ENCODE measurements at places on chromosomes 7 and 10.

- no peak overlapping the region for H3K4me3 ChIP-seq
- H3K4me1 ChIP-seq: peaks cover 6% of the 10 kb centered on the region
- no peak for DNase-seq
- H3K27ac ChIP-seq: no peak overlapping the region
These were observed 33.0 kb downstream of the WIPF3 start for GRCh38 chr7:29839302-29839701.

DNA sequence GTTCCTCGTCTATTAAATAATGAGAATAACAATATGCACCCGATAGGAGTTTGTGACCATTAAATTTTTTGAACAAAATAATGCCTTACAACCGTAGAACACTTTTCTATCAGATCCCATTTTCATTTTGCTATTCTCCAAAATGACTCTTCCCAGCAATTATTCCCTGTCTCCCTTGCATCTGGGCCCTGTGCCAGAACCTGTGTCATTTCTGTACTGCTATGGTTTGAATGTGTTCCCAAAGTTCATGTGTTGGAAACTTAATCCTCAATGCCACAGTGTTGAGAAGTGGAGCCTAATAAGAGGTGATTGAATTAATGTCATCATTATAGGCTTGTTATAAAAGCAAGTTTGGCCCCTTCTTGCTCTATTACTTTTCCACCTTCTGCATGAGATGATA lies 33.2 kb upstream of the SMNDC1 start:
- H3K36me3 ChIP-seq: no peaks in the 10 kb centered on the region
- H3K4me1 ChIP-seq: peaks cover 28% of the 10 kb centered on the region
- DNase-seq: no peak
- H3K27me3 ChIP-seq: peaks cover 13% of the 10 kb centered on the region
- no peak overlapping the region for H3K4me3 ChIP-seq

DNA sequence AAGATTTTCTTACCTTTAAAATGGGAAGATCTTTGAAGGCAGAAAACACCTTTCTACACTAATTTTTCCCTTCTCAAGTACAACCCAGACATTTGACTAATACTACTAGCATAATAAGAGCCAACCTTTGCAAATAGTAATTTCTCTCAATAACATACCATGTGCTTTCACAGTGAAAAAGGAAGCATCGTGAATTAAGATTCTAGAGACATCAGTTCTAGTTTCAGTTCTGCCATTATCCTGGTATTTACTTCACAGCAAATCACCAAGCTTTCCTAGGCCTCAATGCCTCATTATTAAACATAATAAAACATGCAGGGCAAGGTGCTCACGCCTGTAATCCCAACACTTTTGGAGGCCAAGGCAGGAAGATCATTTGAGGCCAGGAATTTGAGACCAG lies 24.9 kb downstream of the GSAP start:
- H3K36me3 ChIP-seq: no peaks in the 10 kb centered on the region
- no peak overlapping the region for H3K4me3 ChIP-seq
- no peak overlapping the region for H3K27ac ChIP-seq
- peaks cover 8% of the 10 kb centered on the region for H3K27me3 ChIP-seq
- no peak for DNase-seq
- H3K4me1 ChIP-seq: peaks cover 26% of the 10 kb centered on the region

DNA sequence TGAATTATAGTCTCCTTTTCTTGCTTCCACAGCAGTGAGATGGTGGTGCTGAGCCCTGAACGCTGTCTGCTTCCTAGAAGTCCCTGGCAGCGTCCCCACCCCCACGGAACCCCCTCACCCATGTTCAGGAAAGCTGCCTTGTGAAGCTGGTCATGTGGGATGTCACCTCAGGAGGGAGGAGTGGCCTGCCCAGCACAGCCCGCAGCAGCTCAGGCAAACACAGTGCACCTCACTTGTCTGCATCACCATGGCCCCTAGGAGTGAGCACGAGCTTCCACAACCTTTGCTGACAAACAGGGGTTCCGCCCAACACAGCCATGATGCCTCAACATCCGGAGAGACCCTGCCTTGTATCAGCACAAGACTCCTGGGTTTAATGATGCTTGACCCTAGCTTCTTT lies 508.9 kb downstream of the RPS24 start:
- peaks cover 63% of the 10 kb centered on the region for H3K4me1 ChIP-seq
- H3K27me3 ChIP-seq: peaks cover 28% of the 10 kb centered on the region
- H3K36me3 ChIP-seq: no peaks in the 10 kb centered on the region
- DNase-seq: no peak

- no peaks in the 10 kb centered on the region for H3K4me1 ChIP-seq
- no peak overlapping the region for H3K27ac ChIP-seq
- no peaks in the 10 kb centered on the region for H3K27me3 ChIP-seq
- peaks cover 92% of the 10 kb centered on the region for H3K36me3 ChIP-seq
- DNase-seq: no peak
- H3K4me3 ChIP-seq: no peak overlapping the region
These were observed 37.8 kb downstream of the HERPUD2 start for GRCh38 chr7:35657125-35657524.

DNA sequence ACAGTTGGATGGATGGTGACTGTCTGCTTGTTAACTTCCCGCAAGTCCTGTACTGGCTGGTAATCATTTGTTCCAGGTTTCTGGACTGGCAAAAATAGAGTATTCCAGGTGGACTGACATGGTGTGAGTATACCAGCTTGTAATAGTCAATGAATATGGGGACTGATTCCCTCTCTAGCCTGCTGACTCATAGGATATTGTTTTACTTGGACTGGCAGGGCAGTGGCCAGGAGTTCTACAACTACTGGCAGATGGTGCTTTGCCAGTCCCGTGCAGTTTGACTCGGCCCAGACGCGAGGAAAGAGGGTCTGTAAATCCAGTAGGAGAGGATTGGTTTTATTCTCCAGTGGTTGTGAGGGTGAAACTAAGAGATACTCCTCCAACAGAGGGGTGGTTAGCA lies 78.0 kb downstream of the PRR15 start:
- no peaks in the 10 kb centered on the region for H3K36me3 ChIP-seq

DNA sequence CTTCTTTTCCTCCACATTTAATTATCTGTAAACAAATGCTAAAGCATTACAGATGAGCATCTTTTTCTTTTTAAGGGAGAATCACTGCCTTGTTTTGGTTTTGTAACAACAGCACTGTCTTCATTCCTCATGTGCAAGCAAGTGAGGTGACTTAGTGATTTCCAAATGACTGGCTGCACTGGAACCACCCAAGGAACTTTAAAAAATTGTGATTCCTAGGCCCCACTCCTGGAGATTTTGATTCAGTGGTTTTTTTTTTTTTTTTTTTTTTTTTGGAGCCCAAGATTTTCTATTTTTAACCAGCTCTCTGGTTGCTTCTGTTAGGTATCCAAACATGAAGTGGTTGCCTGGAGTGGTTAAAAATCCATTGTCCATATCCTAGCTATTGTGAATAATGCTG lies 176.2 kb downstream of the LRMDA start:
- H3K4me1 ChIP-seq: peaks cover 78% of the 10 kb centered on the region
- H3K27me3 ChIP-seq: no peaks in the 10 kb centered on the region
- no peak for DNase-seq
- no peaks in the 10 kb centered on the region for H3K36me3 ChIP-seq
- no peak overlapping the region for H3K27ac ChIP-seq
- H3K4me3 ChIP-seq: no peak overlapping the region

DNA sequence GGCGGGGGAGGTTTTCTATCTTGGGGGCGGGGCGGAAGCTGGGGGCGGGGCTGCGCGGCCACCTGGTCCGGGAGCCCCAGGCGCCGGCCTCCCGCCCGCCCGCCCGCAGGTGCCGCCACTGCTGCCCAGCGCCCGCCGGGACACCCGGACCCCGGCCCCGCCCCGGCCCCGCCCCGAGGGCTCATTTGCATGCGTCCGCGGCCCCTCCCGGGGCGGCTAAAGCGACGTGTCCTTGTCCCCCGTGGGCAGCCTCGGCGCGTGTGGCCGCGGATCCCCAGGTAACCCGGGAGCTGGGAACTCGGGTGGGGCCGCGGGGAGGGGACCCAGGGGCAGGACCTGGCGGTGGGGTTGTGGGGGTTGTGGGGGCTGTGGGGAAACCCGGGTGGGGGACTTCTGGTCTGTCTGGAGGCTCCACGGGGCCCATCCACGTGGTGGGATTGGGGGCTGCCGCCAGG lies at the start of gene BHLHA15:
Gene BHLHA15 (plus strand): TSS at position 219 of the 455 bp plus-strand sequence. CDS start 871 bp downstream, outside the sequence.
- DNase-seq: peak; percentile 71
- no peak within 1 kb of the TSS for H3K27ac ChIP-seq
- peaks cover 12% of the 10 kb centered on the region for H3K27me3 ChIP-seq
- H3K4me3 ChIP-seq: peak within 1 kb of the TSS; percentile 68
- H3K36me3 ChIP-seq: peaks cover 13% of the 10 kb centered on the region
- H3K4me1 ChIP-seq: peaks cover 15% of the 10 kb centered on the region

DNA sequence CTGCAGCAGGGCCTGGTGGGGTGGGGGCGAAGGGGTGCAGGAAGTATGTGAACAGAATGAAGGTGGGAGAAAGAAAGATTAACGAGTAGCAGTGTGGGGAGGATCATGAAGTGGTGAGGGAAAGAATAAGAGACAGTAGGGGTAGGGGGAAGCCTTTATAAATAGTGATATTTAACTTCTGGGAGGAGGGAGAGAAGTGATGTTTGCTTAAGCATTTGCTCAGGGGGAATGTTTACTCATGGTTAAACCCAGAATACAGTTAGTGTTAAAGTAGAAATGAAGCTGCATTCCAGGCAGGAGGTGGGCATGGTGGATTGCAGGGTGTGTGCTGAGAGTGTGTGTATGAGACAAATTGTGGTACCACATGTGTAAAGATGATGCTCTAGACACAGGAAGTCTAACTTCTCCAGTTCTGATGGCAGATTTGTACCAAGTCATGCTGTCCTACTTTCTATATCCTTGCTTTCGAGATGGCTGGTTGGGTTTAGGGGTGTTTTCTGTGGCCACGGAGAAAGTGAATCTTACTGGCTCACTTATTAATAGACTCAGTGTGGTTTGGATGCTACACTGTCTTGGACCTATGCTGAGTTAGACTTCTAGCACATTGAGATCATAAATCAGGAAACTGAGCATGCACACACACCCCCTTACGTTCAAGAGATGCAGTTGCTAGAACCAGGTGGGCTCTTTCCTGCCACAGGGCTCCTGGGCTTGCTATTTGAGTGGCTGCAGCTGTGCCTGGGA lies 10.6 kb upstream of the DNMBP start:
- no peaks in the 10 kb centered on the region for H3K36me3 ChIP-seq
- peaks cover 25% of the 10 kb centered on the region for H3K4me1 ChIP-seq
- no peak overlapping the region for H3K4me3 ChIP-seq

DNA sequence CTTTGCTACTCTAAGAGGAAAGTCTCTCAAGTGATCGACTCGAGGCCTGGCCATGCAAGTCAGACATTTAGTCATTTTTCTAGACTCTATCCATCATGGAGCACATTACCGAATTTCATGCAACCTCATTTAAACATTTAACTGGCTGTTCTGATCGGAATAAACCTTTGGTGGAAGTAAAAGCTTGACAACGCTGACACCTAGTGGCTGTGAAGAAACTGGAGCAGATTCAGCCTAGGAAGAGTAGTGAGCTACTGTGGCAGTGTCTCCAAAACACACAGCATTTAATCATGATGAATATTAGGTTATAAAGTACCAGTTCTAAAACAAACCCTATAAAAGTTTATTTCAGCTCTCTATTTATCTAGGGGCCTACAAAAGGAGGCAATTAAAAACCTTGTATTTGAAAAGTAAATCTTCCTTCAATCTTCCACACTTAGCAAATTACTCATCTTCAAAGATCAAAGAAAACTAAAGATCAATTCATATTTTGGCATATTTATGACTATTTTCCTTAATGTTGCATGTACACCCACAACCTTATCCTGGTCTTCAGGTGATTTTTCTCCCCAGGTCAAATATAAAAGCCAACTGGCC lies 175.0 kb downstream of the CTNNA3 start:
- H3K27me3 ChIP-seq: peaks cover 4% of the 10 kb centered on the region
- peak; percentile 47 for DNase-seq
- no peak overlapping the region for H3K4me3 ChIP-seq
- H3K27ac ChIP-seq: no peak overlapping the region
- no peaks in the 10 kb centered on the region for H3K36me3 ChIP-seq

- H3K4me1 ChIP-seq: peaks cover 27% of the 10 kb centered on the region
- no peak overlapping the region for H3K4me3 ChIP-seq
- no peak for DNase-seq
- no peak overlapping the region for H3K27ac ChIP-seq
- H3K27me3 ChIP-seq: peaks cover 3% of the 10 kb centered on the region
These were observed 99.1 kb downstream of the SND1 start for GRCh38 chr7:127751062-127751461.

- no peaks in the 10 kb centered on the region for H3K4me1 ChIP-seq
- no peaks in the 10 kb centered on the region for H3K36me3 ChIP-seq
- no peak overlapping the region for H3K27ac ChIP-seq
These were observed 182.2 kb downstream of the HTR7 start for GRCh38 chr10:90675621-90676020.

DNA sequence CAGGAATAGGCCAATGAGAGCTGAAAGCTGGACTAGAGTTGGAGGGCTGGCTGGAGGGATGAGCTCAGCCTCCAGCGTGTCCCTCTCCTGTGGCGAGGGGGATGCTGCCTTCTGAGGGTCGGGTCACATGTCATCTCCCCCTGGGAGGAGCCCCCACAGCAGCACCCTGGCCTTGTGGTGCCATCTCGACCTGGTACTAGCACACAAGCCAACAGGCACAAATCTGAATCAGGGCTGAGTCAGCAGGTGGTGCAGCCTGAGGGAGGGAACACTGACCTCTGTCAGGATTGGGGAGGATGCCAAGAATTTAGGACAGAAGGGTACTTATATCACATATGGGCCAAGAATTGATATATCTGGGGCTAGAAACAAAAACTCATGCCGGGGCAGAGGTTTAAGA lies 280.4 kb downstream of the CELF2 start:
- H3K27me3 ChIP-seq: no peaks in the 10 kb centered on the region
- H3K27ac ChIP-seq: peak overlapping the region; percentile 50
- H3K4me1 ChIP-seq: peaks cover 57% of the 10 kb centered on the region
- H3K36me3 ChIP-seq: peaks cover 4% of the 10 kb centered on the region
- H3K4me3 ChIP-seq: no peak overlapping the region
- DNase-seq: no peak

Measured in nephron progenitor cell (in vitro differentiated cells).